ENCODE measurements at places on chromosomes 3 and 15.

- no peak for DNase-seq
Observed at GRCh38 chr15:41774882-41775417, 666 bp downstream of the MAPKBP1 start.

DNA sequence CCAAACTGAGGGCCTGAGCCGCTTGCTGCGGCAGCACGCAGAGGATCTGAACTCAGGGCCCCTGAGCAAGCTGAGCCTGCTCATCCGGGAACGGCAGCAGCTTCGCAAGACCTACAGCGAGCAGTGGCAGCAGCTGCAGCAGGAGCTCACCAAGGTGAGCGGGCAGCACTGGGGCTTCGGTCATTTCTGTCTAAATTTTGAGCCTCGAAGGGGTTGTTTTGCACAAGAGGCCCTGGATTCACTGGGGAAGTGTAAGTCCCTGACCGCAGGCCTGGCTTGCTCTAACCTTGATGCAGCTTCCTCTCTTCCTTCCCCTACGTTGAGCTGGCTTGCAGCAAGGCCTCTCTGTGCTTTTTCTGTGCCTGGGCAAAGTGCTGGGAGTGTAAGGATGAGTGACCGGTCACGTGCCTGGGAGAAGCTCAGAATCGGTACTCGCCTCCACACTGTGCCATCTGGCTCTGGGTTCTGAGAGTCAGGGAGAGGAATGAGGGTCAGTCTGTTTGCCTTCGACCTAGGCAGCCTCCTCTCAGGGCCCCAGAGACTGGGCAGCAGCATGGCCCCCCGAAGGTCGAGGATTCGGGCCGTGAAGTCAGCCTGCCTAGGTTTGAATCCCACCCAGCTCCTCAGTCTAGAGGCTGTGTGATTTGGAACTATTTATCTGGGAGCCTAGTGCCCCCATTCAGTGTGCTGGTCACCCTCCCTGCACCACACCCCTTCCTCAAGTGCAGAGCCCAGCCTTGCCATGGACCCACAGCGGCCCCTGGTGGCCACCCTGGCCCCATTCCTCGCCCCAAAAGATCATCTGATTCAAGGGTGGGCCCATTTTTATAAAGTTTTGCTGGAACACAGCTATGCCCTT lies 1.4 kb downstream of the FES start:
- DNase-seq, result peak; percentile 48

- no peak for DNase-seq
Observed at GRCh38 chr3:58346368-58346767, 13.7 kb downstream of the PXK start.

DNA sequence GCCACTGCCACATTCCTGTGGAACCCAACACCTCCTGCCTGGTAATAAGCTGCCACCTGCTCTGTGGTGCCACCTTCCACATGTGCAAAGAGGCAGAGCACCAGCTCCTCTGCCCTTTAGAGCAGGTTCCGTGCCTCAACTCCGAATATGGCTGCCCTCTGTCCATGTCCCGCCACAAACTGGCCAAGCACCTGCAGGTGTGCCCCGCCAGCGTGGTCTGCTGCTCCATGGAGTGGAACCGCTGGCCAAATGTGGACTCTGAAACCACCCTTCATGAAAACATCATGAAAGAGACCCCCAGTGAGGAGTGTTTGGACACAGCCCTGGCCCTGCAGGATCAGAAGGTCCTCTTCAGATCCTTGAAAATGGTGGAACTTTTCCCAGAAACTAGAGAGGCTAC lies 28.3 kb downstream of the FBXO40 start:
- DNase-seq, result no peak

- no peak for DNase-seq
Observed at GRCh38 chr15:101361418-101361817, 66.4 kb upstream of the SNRPA1 start.

- DNase-seq, result no peak
Observed at GRCh38 chr3:120650311-120650710, 31.7 kb downstream of the HGD start.

- DNase-seq, result no peak
Observed at GRCh38 chr3:101063401-101063800, 70.2 kb upstream of the ABI3BP start.

DNA sequence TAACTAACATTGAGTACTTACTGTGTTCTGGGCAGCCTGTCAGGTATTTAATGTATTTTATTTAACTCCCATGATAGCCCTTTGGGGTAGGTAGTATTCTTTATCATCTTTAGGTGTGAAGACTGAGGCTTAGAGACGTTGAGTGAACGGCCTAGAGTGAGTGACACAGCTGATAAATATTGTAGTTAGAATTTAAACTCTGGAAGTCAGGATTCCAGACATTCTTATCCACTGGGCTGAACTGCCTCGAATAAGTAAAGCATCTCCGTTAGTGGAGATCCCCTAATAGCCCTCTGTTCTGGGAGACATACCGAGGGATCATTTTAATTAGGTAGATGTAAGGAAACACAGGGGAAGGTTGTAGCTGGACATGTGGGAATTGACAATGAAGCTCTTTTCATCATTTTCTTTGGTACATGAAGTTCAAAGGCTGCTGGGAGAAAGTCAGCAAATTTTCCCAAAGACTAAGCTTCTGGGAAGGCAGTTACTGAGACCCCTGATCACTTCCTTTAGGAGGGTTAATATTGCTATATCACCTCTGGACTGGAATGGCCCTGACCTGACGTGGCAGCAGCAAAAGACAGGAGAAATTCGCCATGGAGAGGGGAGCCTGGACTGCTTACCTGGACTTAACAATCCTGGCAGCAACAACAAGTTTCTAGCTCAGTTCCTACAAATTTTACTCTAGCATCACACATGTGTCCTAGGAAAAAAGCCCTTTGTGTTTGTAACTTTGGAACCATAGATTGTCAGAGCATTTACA lies 11.7 kb upstream of the PDCD6IP start:
- no peak for DNase-seq

Data from RKO (cell line).